ENCODE measurements at places on chromosomes 3 and 15.

GRCh38 chr15:43851251-43851650, 24.4 kb downstream of the WDR76 start:
- DNase-seq: no peak

- DNase-seq: no peak
Observed at GRCh38 chr15:58454950-58455401, 23.2 kb downstream of the LIPC start.

DNA sequence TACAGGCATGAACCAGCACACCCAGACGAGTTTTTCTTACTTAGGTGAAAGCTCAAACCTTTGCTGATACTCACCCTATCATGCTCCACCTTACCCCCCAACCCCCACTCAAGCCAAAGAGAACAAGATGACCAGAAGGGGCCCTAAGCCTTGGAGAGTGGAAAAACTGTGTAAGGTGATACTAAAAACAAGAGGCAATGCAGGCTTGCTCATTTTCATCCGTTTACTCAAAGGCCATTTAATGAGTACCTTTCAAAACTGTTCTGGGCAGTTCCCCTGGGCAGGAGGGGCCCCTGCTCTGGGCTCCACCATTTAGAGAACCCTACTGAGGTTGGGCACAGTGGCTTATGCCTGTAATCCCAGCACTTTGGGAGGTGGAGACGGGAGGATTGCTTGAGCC, 6.7 kb downstream of the TYRO3 start:
- DNase-seq: no peak

DNA sequence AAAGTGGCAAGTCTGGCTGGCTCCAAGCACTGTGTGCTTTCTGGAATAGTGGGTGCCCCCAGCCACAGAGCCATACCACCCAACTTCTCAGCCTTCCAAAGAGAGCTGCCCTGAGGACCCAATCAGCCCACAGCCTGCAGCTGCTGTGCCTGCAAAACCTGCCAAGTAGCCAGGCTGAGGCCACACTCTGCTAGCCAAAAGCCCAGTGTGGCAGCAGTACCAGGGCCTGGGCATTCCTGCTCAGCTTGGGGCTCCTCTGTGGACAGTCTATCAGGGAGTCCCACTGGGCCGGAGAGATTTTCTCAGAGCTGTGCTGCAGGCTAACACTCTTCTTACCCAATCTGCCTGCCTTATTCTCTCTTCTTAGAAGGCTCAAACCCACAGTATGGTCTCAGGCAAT, 136.5 kb downstream of the TPRA1 start:
- peak; percentile 7 for DNase-seq

GRCh38 chr15:68449389-68449788, 17.4 kb upstream of the ITGA11 start:
- no peak for DNase-seq

DNA sequence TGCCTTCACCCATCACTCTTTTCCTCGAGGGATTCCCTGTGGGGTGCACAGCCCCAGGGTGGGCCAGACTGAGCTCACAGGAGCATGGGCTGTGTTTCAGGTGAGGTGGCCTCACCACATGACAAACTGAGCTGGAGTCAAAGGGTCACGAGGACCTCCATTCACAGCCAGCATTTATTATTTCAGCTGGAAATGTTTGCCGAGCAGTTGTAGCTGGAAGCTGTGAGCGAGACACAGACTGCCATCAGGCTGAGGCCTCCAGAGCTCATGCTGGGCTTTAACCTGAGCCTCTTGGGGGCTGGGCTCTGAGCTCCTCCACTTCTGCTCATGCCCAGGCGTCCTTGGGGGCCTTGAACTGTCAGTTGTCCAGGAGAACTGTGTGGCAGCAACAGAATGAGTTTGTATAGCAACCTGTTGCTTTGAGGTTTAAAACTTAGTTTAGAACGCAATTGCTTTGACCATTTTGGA, 57.5 kb downstream of the FLNB start:
- no peak for DNase-seq

DNA sequence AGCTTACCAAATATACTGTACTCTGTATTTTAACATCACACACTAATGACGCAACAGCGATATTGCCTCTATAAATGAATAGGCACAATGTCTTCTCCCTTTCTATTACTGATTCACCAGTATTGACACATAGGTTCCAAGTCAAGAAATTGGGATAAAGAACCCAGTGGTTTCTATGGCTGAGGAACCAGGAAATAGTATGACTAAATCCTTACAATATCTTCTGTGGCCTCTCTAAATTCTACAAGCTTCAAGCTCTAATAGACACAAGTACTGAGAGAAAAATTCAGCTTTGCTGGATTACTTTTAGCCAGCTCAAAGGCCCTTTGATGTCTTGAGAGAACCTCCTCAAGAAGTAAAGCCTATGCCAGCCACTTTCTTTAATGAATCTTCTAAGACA, 162.5 kb downstream of the DPH6 start:
- no peak for DNase-seq

GRCh38 chr3:48187579-48188265, 495 bp downstream of the CDC25A start:
- peak; percentile 4 for DNase-seq

- no peak for DNase-seq
Observed at GRCh38 chr3:182116386-182116785, 404.7 kb downstream of the SOX2 start.

- no peak for DNase-seq
Observed at GRCh38 chr15:79897701-79898113, 893 bp upstream of the MTHFS start.

- DNase-seq: no peak
Observed at GRCh38 chr15:67744331-67745072, 80.8 kb upstream of the SKOR1 start.
